ENCODE measurements at places on chromosomes 2 and 18.

GRCh38 chr2:239058766-239059165, 210.9 kb downstream of the TWIST2 start:
- no peak for DNase-seq

- no peak for DNase-seq
Observed at GRCh38 chr2:11716689-11717321, 29.6 kb upstream of the LPIN1 start.

- DNase-seq, result no peak
Observed at GRCh38 chr2:217987391-217987790, 15.4 kb downstream of the TNS1 start.

GRCh38 chr2:26994983-26995382, 24.5 kb downstream of the MAPRE3 start:
- DNase-seq, result no peak

GRCh38 chr18:24187049-24187448, 48.2 kb downstream of the CABYR start:
- no peak for DNase-seq

- no peak for DNase-seq
Observed at GRCh38 chr18:64380117-64380516, 231.2 kb upstream of the LINC00305 start.

DNA sequence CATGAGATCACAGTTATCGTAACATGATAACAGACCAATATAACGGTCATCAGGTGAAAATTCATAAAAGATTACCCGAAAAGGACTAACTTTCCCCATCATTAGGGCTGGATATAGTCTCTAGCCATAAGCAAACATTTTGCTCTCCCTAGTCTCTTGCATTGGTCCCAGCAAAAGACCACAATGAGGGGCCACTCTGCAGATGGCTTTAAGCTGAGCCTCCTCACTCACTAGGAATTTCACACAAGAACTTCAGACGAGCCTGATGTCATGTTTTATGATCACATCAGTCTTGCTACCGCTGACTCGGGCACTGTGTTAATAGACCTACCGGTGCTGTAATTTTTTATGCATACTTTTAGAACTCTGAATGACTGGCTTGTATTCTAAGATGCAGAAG, 35.2 kb downstream of the STK17B start:
- no peak for DNase-seq

- DNase-seq, result no peak
Observed at GRCh38 chr2:10990561-10991111, 78.9 kb downstream of the KCNF1 start.

Data from stimulated activated CD8-positive, alpha-beta memory T cell treated with anti-CD3 and anti-CD28 coated beads, Interleukin-12 subunit alpha, Interleukin-12 subunit beta, amount 100 ng/mL, for 1 hour (primary cell).